Chondrocyte (in vitro differentiated cells): ENCODE measurements at places on chromosomes 1 and 21. TPM values are rescaled to one million over a fixed set of nuclear protein-coding genes. Genes with fewer than 3 reads are reported as not detected.

KRTAP19-1 gene
- total RNA-seq: not detected in 3 replicates

AGMAT gene
- total RNA-seq: 0.68 to 1.1 TPM (median 0.82 TPM) in 3 replicates

TIAM1 gene
- 6.6 to 8.2 TPM (median 7.7 TPM) in 3 replicates for total RNA-seq

PROK1 gene
- total RNA-seq: not detected in 3 replicates
